Panc1 (cell line): ENCODE measurements at places on chromosomes 12 and 14. TPM values are rescaled to one million over a fixed set of nuclear protein-coding genes. Genes with fewer than 3 reads are reported as not detected.

DNA sequence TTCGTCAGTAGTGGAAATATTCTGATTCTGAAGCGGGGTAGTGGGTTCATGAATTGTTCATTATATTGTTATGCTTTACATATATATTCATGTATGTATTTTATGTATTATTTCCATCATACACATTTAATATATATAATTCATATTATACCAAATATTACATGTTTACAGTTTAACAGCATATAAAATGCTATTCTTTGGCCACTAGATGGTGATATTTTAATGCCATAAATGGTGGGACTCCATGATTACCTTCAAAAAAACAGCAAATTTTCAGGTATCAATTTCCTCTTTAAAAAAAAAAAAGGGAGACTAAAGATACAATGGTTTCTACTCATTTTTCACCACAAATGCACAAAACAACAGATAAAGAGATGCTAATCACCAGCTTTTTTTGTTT, 41.0 kb downstream of the BDKRB1 start:
- H3K27me3 ChIP-seq: no peaks in the 10 kb centered on the region
- no peak overlapping the region for H3K4me3 ChIP-seq
- no peaks in the 10 kb centered on the region for H3K4me1 ChIP-seq

GRCh38 chr12:70733385-70733784, 96.2 kb upstream of the PTPRB start:
- H3K27ac ChIP-seq: no peak overlapping the region
- no peaks in the 10 kb centered on the region for H3K4me1 ChIP-seq
- H3K27me3 ChIP-seq: no peaks in the 10 kb centered on the region; the same call in 1 of the 2 replicates
- H3K4me3 ChIP-seq: no peak overlapping the region

Gene COX6A1
- total RNA-seq: 557 TPM

- H3K27ac ChIP-seq: no peak overlapping the region
- no peaks in the 10 kb centered on the region for H3K27me3 ChIP-seq
- H3K4me1 ChIP-seq: no peaks in the 10 kb centered on the region
- no peaks in the 10 kb centered on the region for H3K36me3 ChIP-seq
- H3K4me3 ChIP-seq: no peak overlapping the region
These were observed 285.8 kb upstream of the GRIP1 start for GRCh38 chr12:66964629-66965028.

DNA sequence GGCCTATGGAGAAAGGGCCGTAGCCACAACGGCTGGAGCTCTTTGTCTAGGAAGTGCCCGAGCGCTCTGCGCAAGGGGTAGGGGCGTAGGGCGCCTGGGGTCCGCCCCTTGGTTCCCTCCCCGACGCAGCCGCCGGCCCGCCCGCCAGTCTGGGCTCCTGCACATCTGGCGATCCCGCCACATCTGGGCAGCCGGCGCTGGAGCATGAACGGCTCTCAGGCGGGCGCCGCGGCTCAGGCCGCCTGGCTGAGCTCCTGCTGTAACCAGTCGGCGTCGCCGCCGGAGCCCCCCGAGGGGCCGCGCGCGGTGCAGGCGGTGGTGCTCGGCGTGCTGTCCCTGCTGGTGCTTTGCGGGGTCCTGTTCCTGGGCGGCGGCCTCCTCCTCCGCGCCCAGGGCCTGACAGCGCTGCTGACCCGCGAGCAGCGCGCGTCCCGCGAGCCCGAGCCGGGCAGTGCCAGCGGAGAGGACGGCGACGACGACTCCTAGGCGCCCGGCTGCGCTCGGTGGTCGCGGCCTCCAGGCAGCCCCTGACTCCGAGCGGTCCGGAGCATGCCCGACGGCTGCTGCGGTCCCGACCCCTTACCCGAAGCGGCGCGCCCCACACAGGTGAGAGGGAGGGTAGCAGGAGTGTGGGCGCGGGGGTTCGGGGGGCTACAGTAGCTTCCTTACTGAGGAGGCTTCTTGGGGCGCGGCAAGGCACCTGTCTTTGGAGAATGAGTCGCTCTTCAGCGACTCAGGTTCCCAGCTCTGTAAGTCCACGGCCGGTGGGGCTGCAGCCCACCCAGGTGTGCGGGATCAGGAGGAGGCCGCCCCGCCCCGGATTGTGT, at the start of gene SMIM41:
Gene SMIM41, plus strand, starts transcription at position 129 of the 827 bp plus-strand sequence. Its CDS starts 76 bp downstream, at position 205.
- DNase-seq: no peak
- peaks cover 7% of the 10 kb centered on the region; the same call in 1 of the 2 replicates for H3K4me1 ChIP-seq
- no peak within 1 kb of the TSS for H3K27ac ChIP-seq
- H3K4me3 ChIP-seq: no peak within 1 kb of the TSS

DNA sequence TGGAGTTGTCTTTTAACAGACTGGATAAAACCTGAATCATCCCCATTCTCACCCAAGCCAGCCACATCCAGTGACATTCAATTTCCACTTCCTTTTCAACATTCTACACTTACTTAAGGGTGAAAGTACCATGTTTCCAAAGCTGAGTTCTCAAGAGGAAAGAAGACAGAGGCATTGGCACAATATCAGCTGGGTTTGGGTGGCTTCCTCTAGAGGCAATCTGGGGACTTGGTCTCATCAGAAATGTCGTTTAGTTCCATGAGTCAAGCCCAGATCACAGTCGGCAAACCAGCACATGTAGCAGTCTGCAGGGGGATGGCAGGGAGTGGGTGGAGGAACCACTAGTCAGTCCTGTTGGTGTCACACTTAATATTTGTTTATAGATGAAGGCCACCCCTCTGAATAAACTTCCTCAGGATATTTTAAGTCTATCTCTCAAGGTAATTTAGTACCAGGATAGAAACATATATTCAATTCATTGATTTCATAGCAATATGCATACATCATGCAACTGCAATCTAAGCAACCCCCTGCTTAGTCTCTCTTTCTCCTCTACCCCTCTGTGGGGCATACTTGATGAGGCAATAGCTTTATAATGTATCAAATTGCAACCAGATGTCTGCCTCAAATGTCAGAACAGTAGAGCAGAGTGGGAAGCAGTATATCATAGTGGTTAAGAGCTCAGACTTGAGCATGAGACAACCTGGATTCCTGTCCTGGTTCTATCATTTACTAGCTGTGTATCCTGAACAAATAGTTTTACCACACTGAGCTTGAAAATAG, 3.0 kb downstream of the SRRM4 start:
- H3K4me3 ChIP-seq: no peak overlapping the region
- H3K36me3 ChIP-seq: no peaks in the 10 kb centered on the region
- no peak overlapping the region for H3K27ac ChIP-seq
- DNase-seq: no peak
